Eye (tissue), 1 donor: ENCODE measurements at places on chromosomes 4 and X.

GRCh38 chr4:177182728-177183127 lies 126.9 kb upstream of the NEIL3 start:
- DNase-seq, result no peak

GRCh38 chr4:174275101-174275500 lies 8.4 kb downstream of the FBXO8 start:
- DNase-seq, result no peak

DNA sequence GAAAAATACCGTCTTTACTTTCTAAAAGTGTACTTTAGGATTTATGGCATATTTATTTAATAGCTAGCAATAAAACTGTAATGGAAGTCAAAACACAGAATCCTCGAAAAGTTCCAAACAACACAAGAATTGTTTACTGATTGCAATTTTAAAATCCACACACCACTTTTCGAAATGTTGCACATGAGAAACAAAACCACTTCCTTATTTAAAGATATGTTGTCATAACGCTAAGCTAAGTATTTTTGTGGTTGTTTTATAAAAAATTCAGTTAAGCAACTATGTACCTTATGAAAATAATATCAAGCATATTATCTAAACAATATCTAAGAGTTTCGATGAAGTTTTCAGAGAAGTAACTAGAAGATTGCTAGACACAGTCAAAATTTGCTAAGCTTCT lies 344 bp downstream of the TMPRSS11D start:
- no peak for DNase-seq

GRCh38 chr4:81470456-81471297 lies 1.0 kb downstream of the RASGEF1B start:
- DNase-seq, result peak; percentile 83

DNA sequence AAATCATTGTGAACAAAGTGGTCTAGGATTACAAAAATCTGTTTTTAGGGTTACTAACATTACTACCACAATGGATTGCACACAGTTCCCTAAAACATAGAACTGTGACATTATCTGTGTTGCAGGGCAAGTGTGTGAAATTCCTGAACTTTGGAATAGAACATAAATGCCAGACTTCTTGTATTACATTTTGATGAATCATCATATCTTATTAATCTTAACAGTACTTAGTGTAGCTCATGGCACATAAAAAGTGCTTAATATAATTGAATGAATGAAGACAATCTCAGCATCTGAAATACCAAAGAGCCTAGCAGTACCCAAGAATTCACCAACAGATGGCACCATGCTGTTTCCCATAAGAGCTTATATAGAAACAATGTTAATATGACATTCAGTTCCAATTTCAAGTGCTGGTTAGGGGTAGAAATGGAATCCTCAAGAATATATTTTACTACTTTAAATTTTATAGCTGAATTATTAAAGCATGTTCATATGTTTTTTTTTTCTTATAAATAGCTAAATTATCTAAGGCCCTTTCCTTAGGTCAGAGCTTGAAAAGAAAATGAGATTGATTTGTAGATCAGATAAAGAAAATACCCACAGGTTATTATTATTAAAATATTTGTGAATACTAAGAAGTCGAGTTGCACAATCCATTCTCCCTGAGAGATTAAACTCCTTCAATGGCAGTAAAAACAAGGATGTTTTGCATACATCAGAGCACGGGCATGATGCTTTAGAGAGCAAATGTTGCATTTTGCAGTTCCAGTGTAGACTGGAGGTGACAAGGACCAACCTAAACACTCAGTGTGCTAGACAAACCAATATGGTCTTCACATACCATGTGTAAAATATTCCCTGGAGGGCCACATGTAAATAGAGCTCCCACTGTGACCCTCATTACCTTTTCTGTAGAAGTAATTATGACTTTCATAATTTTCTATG lies 25.7 kb upstream of the SHISA3 start:
- peak; percentile 77 for DNase-seq

GRCh38 chr4:44093390-44093789 lies 355.2 kb downstream of the KCTD8 start:
- DNase-seq, result no peak

GRCh38 chr4:66911880-66912279 lies 633.4 kb downstream of the CENPC start:
- DNase-seq, result no peak

DNA sequence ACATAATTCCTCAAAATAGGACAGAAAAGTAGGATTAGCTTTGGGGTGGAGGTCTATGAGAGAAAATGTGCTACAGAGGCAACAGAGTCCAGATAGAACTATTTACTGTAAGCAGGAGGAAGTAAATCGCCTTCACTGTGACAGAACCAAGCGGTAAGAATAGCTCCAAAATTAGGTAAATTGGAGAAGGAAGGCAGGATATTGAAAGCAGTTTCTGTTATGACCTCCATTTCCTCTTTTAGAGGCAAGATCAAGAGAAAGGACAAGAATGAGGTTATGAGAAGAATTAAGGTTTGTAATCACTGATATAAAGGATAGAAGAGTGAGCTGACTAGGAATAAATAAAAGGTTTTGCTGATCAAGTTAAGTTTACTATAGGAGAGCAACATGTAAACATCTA lies 44.1 kb upstream of the NEUROG2 start:
- no peak for DNase-seq
